Thyroid gland (tissue), 4 donors: ENCODE measurements at places on chromosomes 4 and X.

DNA sequence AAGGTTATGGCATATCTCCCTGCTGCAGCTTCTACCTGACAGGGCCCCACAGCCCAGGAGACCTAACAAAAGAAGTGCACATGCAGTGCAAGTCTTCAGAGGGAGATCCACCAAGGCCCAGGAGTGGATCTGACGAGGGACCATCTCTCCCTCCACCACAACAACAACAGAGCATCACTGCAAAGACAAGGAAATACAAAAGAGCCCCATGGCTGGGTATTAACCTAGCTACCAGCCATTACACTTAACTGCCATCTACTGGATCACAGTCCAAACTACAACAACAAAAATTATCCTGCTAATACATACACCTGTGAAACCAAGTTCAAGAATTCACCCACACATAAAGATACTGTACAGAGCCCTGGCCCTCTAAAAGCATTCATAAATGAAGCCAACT lies 280.2 kb upstream of the SLC7A11 start:
- no peak for DNase-seq

DNA sequence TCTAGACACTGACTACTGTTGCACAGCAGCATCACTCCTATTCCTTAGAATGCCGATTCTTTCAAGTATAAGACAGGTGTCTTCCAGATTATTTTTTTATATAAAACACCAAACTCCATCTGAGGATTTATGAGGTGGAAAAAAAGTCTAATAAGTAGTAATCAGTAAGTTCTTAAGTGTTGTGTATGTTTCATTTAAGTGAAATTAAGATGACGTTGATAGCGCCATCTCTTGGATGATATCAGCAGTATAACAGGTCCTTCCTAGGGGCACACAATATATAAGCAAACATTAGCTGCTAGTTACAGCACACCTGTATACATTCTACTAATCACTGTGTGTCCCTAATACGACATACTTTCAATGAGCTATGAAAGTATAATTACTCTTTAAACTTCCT lies 99.6 kb upstream of the STS start:
- DNase-seq = no peak

DNA sequence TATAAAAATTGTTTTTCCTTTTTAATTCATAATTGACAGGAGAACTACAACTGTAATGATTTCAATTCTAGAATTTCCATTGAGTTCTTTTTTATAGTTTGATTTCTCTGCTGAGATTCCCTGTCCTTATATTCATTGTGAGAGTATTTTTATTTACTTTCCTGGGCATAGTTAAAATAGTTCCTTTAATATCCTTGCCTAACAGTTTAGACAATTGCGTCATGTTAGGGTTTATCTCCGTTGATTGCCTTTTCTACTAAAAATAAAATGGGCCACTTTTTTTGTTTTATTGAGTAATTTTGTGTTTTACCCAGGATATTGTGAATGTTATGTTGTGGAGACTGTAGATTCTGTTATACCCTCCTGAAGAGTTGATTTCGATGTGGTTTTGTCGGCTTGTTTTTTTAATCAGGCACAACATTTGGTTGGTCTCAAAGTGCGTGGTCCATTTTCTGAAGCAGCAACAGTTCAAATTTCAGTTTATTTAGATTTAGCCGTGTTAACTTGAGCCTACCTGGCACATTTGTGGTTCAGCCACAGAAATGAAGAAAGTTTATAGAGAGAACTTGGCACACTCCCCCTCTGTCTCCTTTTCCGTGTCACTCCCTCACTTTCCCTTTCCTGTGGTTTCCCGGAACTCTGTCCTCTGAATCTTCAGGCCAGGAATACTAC lies 16.0 kb upstream of the PRRG1 start:
- no peak for DNase-seq

GRCh38 chrX:12686331-12686730 lies 104.9 kb upstream of the PRPS2 start:
- no peak for DNase-seq

DNA sequence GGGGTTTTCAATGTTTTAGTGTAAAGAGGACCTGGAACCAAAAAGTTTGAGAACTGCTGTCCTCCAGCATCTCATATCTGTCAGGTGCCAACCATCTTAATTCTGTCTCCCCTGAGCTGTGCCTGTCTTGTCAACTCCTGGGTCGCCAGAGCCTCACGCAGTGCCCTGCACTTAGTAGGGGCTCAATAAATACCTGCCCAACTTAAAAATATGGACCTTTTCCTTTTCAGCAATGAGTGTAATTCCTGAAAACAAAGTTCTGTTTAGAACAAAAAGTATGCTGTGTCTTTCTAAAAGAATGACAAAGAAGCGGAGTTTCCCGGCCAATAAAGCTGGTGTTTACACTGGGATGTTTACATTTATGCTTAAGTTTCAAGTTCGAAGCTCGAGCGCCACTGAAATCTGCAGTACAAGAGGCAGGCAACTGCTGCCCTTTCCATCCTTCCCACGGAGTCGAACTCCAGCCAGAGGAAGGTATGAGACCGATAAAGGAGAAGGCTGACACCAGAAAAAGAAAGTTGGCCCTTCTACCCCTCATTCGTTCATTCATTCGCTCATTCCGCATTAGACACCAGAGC lies 1.1 kb upstream of the HTATSF1 start:
- DNase-seq = no peak

DNA sequence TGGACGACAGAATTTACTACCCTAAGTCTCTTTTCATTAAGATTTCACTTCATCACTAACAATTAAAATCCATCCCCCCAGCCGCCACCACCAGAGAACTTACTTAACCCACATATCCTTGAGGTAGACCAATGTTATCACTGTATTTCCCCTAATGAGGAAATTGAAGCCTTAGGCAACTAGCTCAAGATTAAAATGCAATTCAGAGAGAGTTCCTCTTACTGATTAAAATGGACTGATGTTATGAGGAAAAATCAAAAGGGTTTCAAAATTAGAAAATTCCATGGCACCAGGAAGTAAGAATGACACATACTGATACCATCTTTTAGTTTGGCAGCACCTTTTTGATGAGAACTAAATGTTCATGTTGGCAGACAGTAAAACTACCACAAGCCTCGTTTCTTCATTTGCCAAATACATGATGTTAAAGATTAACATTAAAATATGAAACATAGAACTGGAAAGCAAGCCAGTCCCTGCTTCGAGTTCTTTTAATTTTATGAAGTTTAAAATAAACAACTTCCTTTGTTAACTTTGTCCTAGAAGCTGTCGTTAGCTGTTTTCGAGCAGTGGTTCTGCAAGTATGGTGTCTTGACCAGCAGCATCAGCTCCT lies 69.3 kb upstream of the CCDC160 start:
- DNase-seq = no peak

DNA sequence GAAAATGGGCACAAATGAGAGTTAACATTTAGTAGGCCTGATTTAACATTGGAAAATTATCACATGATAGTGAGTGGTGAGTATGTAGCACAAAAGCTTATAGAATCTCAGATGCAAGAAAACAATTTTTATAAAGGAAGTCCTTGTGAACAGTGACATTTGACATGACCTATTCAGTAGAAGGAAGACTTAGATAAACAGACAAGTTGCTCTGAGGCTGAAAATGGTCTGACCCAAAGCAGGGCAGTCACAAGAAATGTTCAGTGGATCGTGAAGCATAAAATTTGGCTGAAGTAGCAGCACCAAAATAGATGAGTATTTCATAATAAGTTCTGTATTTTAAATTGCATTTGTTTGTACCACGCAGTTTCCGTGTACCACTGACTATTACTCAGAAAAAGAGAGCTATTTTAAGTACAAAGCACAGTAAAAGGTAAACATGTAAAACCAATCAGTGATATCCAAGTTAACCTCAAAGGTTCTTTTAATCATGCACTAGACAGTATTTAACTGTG lies 605.7 kb upstream of the PABPC4L start:
- peak; percentile 4 for DNase-seq

GRCh38 chr4:186058253-186058979 lies 10.5 kb upstream of the TLR3 start:
- no peak for DNase-seq
